ENCODE measurements at places on chromosomes 3 and 15. TPM values are rescaled to one million over a fixed set of nuclear protein-coding genes. Genes with fewer than 3 reads are reported as not detected.

ATP11B gene
- total RNA-seq = 105 TPM

EOMES gene
- 0.52 TPM for total RNA-seq

CTXND1 gene
- total RNA-seq = not detected

DNA sequence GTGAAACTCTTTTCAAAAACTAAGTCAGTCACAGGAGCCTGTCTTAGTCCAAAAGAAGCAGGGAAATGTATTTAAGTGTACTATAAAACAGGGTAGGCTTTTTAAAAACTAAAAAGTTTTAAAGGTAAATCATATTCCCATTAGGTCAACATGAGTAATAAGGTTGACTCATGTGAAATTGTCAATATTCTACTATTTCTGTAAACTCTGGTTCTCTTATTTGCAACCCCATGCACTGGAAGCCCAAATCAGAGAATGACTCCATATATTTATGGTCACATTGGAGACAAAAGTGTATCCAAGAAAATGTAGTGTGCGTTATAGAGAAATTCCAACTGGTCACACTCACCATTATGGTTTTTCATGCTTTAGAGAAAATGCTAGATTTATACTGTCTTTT lies 600.3 kb upstream of the TGFBR2 start:
- no peak for DNase-seq

DNA sequence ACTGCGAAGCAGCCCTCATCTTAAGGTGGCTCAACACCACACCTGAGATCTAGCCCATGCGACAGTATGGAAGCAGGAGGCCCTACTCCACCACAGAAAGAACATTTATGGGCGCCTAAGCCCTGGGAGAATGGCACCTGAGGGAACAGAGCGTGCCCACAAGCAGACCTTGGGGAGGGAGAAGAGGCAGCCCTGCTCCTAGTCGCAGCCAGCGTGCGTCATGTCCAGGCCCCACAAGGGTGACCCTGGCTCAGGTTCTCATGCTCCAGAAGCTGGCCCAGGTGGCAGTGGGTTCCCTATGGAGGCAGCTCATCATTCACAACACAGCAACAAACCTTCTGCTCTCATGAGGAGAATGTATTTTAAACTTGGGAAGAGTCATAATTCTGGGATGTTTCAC lies 19.3 kb upstream of the ANPEP start:
- no peak for DNase-seq

DNA sequence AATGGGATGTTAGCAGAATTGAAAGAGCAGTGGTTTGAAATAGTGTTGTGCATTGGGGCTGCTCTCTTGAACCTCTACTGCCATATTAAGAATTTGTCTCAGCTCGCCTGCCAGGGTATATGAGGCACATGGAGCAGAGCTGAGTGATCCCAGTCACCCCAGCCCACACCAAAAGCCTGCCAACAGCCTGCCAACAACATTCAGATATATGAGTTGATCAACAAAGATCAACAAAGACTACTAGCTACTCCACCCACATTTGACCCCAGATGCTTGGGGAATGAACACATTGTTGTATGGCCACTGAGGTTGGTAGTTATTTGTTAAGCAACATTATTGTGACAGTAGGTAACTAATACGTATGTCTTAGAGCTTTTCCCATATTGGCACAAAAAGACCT lies 570.9 kb upstream of the IL12A start:
- DNase-seq = no peak
